Thoracic aorta (tissue), 2 donors: ENCODE measurements at places on chromosomes 1 and 21. TPM values are rescaled to one million over a fixed set of nuclear protein-coding genes. Genes with fewer than 3 reads are reported as not detected.

Gene C1QTNF12
- total RNA-seq: 12.5 TPM

Gene FAM163A
- total RNA-seq: not detected

DNA sequence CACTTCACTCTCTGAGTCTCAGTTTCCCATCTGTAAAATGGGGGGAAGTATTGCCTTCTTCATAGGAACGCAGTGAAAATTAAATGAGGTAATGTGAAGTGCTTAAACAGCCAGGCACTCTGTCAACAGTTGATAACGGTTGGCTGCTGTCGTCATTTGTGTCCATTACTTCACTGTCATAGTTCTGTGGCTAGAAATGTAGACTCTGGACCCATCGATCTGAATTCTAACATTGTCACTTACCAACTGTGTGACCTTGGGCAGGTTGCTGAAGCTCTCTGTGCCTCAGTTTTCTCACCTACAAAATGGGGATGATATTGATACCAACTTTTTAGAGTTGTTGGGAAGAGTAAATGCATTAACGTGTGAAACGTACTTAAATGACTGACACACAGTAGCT, 152.6 kb downstream of the PTPRU start:
- no peaks in the 10 kb centered on the region for H3K4me1 ChIP-seq
- H3K27ac ChIP-seq: no peak overlapping the region
- H3K27me3 ChIP-seq: no peaks in the 10 kb centered on the region
- DNase-seq: no peak
- H3K36me3 ChIP-seq: no peaks in the 10 kb centered on the region
- no peak overlapping the region for H3K4me3 ChIP-seq

DNA sequence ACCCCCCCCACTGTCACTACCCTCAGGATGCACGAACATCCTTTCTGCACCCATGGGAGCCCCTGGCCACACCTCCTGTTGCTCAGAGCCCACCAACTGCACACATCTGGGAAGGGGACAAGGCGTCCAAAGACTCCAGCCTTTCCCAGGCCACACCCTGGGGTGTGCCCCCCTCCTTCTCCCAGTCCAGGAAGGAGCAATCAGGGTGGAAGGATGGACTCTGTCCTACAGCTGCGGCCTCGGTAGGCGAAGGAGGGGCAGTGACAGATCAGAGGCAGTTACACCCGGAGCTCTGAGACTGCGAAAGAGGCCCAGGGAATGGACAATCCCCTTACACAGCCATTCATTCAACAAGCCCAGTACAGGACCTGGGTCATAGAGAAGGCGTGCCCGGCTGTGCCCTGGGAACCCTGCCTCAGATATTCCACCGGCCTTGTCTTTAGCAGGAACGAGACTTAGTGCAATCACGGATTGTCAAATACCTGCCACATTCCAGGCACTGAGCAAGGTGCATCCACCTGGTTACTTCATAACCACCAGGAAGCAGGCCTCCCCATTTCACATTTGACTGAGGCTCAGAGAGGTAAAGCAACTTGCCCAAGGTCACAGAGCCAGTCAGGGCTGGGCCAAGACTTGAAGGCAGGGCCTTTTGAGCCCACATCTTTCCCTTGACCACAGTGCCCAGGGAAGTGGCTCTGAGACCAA, 9.4 kb downstream of the HSPG2 start:
- H3K4me3 ChIP-seq: peak overlapping the region; percentile 20
- no peaks in the 10 kb centered on the region for H3K27me3 ChIP-seq
- peaks cover 70% of the 10 kb centered on the region for H3K4me1 ChIP-seq
- no peak for DNase-seq

Gene OTUD7B
- 29.9 TPM for total RNA-seq

GRCh38 chr1:25103164-25103795, 129.0 kb downstream of the SYF2 start:
- no peak for DNase-seq
- H3K36me3 ChIP-seq: no peaks in the 10 kb centered on the region
- H3K4me1 ChIP-seq: no peaks in the 10 kb centered on the region
- no peak overlapping the region for H3K27ac ChIP-seq

DNA sequence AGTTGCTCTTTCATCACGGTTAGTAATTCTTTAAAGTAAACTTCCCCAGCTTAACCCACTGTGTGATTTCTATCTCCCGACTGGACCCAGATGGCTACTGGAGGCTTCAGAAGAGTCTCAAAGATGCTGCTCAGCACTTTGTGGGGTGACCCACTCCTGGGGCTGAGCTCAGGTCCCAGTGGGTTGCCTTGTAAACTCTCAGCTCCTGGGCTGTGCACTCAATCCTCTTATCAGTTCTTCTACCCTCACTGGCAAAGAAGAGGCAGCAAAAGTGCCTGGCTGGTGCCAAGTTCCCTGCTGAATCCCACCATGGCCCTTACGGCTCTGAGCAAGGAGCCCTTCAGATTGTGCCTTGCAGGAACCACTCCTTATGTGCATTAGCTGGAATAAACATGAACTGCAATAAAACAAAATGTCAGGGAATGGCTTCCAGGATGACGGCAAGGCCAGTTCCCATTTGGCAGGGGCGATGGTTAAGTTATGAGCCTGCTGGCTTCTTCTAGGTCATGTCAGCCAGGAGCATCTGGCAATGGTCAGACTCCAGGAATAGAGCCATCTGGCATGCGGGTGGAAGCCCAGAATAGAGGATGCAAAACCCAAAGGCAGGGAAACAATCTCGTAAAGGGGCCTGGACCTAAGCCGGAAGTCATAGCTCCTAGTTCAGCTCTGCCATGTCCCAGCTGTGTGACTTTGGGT, 6.8 kb downstream of the MYOC start:
- H3K27me3 ChIP-seq: no peaks in the 10 kb centered on the region
- H3K4me1 ChIP-seq: peaks cover 27% of the 10 kb centered on the region
- H3K36me3 ChIP-seq: no peaks in the 10 kb centered on the region
- peak overlapping the region; percentile 37 for H3K4me3 ChIP-seq
- peak; percentile 8 for DNase-seq

DNA sequence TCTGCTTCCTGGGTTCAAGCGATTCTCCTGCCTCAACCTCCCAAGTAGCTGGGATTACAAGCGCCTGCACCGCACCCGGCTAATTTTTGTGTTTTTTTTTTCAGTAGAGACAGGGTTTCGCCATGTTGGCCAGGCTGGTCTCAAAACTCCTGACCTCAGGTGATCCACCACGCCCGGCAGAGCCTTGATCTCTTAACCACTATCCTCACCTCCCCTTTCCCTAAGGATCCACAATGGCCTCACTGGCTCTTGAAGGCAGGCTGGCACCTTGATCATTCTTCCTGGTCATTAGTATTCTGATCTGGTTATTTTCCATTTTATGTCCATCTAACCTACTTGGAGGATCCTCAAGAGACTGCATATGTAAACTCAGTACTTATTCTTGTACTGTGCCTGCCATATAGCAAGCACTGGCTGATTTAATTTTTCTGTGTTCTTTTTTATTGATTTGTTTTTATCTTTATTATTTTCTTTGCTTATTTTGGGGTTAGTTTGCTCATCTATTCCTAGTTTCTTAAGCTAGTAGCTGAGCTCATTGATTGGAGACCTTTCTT, 6.3 kb downstream of the RCC1 start:
- H3K4me3 ChIP-seq: no peak overlapping the region
- peaks cover 32% of the 10 kb centered on the region for H3K36me3 ChIP-seq

Gene NT5C1A
- total RNA-seq: not detected

DNA sequence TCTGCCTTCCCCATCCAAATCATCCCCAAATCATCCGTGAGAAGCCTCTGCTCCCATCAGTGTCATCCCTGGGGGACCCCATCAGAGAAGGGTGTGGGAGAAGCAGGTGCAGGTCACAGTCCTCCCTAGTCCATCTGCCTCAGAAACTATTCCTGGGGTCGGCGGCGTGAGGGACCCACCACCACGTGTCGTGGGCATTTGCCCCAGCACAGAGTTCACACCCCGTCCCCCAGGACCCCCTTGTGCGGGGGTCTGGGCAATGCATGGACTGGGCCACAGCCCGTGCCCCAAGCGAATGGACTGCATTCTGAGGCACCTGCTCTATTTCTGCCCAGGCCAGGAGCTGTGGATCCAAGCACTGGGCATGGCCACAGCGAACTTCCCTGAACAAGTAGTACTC, 38.4 kb downstream of the ATF3 start:
- peaks cover 27% of the 10 kb centered on the region for H3K4me1 ChIP-seq
- DNase-seq: no peak
- H3K27ac ChIP-seq: no peak overlapping the region
- no peak overlapping the region for H3K4me3 ChIP-seq
- H3K27me3 ChIP-seq: no peaks in the 10 kb centered on the region

DNA sequence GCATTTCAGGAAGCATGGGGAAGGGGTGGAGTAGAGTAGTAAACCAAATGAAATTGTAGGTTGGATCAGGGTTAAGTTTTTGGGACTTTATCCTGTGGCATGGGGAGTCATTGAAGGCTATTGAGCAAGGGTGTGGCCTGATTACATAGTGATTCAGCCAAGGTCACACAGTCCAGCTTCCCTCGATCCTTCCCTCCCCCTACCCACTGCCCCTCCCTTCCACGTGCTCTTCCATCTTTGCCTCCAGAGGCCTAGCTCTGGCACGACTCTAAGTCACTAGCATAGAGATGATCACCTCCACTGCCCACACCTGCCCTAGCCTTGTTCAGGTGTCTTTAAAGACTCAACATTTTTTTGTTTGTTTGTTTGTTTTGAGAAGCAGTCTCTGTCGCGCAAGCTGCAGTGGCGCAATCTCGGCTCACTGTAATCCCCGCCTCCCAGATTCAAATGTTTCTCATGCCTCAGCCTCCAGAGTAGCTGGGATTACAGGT, 37.2 kb upstream of the SLC9A1 start:
- H3K4me3 ChIP-seq: no peak overlapping the region
- H3K36me3 ChIP-seq: no peaks in the 10 kb centered on the region
- no peaks in the 10 kb centered on the region for H3K4me1 ChIP-seq
- DNase-seq: no peak
- H3K27me3 ChIP-seq: no peaks in the 10 kb centered on the region

GRCh38 chr1:174858301-174858700, 141.4 kb upstream of the CACYBP start:
- no peak overlapping the region for H3K27ac ChIP-seq
- no peaks in the 10 kb centered on the region for H3K36me3 ChIP-seq
- H3K4me1 ChIP-seq: no peaks in the 10 kb centered on the region

DNA sequence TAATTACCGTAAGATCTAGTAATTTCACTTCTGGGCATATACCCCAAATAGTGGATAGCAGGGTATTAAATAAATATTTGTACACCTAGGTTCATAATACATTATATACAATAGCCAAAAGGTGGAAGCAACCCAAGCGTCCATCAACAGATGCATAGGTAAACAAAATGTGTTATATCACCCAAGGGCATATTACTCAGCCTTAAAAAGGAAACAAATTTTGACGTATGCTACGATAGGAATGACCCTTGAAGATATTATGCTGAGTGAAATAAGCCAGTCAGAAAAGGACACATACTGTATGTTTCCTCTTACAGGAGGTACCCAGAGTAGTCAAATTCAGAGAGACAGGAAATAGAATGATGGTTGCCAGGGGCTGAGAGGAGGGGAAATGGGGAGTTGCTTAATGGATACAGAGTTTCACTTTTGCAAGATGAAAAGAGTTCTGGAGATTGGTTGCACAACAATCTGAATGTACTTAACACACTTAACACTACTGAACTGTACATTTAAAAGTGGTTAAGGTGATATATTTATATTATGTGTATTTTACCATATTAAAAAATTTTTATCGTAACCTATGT, 36.6 kb upstream of the KCTD3 start:
- no peak overlapping the region for H3K27ac ChIP-seq
- no peaks in the 10 kb centered on the region for H3K36me3 ChIP-seq
- no peak overlapping the region for H3K4me3 ChIP-seq
- H3K4me1 ChIP-seq: no peaks in the 10 kb centered on the region
- DNase-seq: no peak

- no peak for DNase-seq
- no peaks in the 10 kb centered on the region for H3K36me3 ChIP-seq
- H3K4me3 ChIP-seq: no peak overlapping the region
- no peaks in the 10 kb centered on the region for H3K27me3 ChIP-seq
- peaks cover 9% of the 10 kb centered on the region for H3K4me1 ChIP-seq
These were observed 49.9 kb upstream of the GUCA2A start for GRCh38 chr1:42214447-42214871.

Gene ATXN7L2
- total RNA-seq: 7.7 TPM

DNA sequence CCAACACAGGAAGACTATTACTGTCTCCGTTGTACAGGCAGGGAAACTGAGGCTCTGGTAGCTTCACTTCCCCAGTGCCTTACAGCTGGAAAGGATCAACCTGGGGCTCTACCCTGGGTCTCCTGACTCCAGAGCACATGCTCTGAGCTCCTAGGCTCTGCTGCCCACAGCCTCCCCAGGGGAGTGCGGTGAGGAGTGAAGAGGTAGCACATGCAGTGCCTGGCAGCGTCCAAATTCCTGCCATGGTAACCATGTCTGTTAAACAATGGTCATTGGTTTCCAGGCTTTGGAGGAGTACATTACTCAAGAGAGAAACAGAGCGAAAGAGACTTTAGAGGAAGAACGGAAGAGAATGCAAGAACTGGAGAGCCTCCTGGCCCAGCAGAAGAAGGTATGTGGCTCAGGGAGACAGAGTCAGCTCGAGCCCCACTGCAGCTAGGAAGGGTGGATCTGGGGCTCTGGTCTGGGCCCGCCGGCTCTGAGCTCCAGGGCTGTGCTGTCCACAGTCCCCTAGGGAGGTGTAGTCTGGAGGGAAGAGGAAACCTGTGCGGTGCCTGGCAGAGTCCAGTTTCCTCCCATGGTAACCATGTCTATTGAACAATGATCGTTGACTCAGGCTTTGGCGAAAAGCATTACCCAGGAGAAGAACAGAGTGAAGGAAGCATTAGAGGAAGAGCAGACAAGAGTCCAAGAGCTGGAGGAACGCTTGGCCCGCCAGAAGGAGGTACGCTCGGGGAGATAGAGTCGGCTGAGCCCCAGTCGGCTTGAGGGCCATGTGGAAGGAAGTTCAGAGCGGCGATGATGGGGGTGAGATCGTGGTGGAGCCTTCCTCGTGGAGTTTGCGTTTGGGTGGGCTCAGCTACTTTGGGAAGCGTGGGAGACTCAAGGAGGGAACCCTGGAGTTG, 64.6 kb upstream of the EFHD2 start:
- no peaks in the 10 kb centered on the region for H3K36me3 ChIP-seq
- H3K4me3 ChIP-seq: no peak overlapping the region
- H3K27ac ChIP-seq: no peak overlapping the region
- peaks cover 27% of the 10 kb centered on the region for H3K4me1 ChIP-seq
- H3K27me3 ChIP-seq: no peaks in the 10 kb centered on the region

- no peaks in the 10 kb centered on the region for H3K27me3 ChIP-seq
- DNase-seq: no peak
- H3K36me3 ChIP-seq: no peaks in the 10 kb centered on the region
- H3K4me3 ChIP-seq: no peak overlapping the region
These were observed 116.1 kb downstream of the DMRTB1 start for GRCh38 chr1:53575141-53575954.

GRCh38 chr1:161196521-161197451, 2.1 kb downstream of the ADAMTS4 start:
- H3K27me3 ChIP-seq: no peaks in the 10 kb centered on the region
- peak overlapping the region; percentile 40 for H3K4me3 ChIP-seq
- peaks cover 3% of the 10 kb centered on the region for H3K4me1 ChIP-seq

DNA sequence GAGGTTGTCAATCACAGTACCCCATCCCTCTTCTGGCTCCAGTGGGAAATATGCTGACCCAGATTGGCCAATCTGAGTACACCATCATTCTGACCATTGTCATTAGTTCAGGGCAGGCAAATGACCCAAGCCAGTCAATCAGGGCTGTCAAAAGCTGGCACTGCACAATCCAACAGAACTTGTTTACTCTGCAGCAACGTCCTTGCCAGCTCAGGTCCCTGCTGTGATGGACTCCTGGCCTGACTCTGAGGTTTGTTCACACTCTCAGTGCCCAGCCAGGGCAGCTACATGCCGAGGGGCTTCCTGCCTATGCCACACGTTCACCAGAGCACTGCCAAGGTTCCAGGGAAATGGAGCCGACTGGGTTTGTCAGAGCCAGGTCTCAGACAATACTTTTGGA, 14.7 kb upstream of the OVAAL start:
- peak overlapping the region; percentile 77 for H3K27ac ChIP-seq
- H3K4me1 ChIP-seq: peaks cover 53% of the 10 kb centered on the region
- no peaks in the 10 kb centered on the region for H3K36me3 ChIP-seq
- no peak overlapping the region for H3K4me3 ChIP-seq
- H3K27me3 ChIP-seq: no peaks in the 10 kb centered on the region

Gene SERPINC1
- total RNA-seq: not detected

Gene PGLYRP3
- not detected for total RNA-seq
